ENCODE measurements at places on chromosomes 1 and 21.

GRCh38 chr1:82597649-82598048 lies 796.9 kb downstream of the ADGRL2 start:
- no peak for DNase-seq

DNA sequence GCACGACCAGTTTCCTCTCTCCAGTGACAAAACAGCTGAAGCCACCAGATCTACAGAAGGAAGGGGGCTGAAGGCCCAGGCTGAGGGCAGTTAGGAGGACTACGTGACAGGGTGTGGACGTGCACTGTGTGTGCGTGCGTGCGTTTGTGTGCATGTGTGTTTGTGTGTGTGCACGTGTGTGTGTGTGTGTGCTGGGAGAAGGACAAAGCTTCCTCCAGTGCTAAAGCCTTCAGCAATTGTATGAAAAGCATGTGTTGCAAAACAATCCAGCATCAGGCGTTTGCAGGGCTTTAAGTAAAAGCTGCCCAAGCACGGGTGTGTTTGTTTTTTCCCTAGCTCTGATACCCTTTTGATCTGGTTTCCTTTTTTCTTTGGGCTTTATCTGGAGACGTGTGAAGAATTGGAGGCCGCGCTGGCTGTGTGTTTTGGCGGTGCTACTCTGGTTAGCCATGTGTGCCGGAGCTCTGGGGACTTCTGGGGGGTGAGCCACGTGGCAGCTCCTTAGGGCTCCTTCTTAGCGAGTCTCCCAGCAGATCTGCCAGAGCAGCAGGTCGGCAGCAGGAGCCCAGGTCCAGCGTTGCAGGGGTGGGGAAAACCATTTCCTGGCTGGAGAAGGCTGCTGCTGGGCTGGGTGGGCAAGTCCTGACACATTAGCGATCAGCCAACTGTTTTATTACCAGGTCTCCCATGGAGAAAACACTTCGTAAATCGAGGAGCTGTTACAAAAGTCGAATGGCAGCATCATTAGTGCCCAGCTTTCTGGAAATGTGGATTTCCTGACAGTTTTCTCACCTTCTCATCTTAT lies 73.4 kb downstream of the UCK2 start:
- DNase-seq, result no peak

DNA sequence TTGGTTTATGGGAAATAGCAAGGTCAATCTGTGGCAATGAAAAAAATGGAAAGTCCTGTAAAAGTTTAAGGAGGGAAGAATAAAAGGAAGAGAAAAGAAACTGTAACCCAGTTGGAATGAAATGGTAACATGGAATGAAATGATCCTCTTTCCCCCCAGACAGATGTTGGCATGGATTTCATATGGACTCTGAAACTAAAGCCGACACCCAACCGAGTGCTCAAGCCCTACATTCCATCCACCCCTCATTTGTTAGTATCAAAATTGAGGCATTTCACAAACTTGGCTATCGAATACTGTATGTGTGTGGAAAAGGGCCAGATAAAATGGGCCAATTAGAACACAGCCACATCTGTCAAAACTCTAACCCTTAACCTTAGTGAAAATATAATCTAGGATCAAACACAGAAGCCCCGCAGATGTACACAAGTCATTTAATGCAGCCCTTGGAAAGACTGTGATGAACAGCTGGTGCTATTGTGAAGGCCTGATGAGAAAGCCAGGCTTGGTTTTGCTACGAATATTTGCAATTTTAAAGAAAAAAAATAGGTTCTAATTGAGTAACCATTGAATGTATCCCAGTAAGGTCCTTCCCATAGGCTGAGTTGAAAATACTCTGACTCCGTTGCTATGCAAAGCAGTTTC lies 72.6 kb upstream of the RGL1 start:
- DNase-seq, result no peak

DNA sequence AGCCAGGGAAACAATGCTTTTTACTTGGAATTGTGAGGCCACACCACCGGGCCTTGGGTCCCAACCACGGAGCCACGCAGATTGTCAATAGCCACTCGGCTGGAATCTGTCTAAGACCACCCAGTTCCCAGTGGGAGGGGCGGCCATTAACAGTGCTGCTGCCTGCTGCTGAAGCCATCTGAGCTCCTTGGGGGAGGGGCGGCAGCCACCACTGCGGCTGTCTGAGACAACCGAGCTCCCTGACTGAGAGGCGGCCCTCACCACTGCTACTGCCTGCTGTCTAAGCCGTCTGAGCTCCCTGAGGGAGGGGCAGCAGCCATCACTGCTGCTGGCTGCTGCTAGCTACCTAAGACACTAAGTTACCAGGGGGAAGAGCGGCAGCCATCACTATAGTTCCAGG lies 64.3 kb downstream of the DMRTA2 start:
- DNase-seq, result no peak

DNA sequence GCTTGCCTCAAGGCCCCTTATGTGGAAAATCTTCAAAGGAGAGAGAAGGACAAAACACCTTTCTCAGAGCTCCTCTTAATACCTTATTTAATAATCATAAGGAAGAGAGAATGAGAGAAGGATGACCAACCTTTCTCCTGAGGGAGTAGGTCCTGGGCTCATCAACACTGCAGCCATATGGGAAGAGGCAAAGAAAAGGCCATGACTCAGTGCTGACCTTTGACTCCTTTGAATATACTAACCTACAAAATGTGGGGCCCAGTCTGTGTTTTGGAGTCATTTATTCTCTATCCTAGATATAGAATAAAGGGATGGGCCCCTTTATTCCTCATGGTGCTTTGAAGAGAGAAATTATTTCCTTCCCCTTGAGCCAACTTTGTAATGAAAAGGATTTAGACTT lies 38.3 kb downstream of the CAMSAP2 start:
- no peak for DNase-seq

- no peak for DNase-seq
These were observed 7.2 kb upstream of the SLX9 start for GRCh38 chr21:44932408-44933181.

GRCh38 chr1:152110860-152111514 lies 4.3 kb downstream of the TCHH start:
- DNase-seq, result peak; percentile 38

GRCh38 chr21:23861911-23862504 lies 1745.3 kb downstream of the MRPL39 start:
- no peak for DNase-seq

GRCh38 chr1:4416189-4416588 lies 238.2 kb upstream of the AJAP1 start:
- DNase-seq, result no peak

DNA sequence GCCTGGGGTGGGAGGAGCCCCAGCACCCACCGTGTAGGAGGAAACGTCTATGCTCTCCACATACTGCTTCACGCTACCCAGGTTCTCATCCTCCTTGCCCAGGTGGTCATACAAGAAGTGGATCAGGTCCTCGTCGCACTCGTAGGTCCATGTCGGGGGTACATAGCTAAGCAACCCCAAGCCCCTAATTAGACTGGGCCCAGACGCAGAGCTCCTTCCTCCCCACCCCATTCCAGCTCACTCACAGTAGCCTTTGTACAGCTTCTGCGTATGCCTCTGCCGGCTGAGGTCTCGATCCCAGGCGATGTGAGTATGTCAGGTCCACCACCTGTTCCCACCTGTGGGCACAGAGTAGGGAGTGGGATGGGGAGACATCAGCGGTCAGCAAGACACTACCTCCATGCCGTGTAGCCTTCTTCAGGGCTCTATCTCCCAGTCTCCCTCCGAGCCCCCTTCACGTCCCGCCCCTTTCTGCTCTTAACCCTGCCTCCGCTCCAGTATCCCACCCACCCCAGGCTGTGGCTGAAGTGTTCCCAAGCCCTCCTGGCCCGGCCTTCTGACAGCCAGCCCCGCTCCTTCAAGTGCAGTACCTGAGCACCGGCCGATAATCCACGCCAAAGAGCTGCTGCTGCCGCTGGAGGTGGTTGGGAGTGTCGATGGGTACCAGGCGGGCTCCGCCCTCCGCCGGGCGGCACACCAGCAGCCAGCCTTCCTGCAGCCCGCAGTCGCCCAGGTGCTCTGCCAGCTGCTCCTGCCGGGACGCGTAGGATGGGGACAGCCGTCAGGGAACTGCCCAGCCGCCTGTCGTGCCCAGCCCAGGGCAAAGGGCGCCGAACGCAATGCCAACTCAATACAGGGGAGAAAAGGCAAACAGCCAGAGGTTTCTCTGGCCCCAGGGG lies 919 bp downstream of the HECTD3 start:
- peak; percentile 16 for DNase-seq

DNA sequence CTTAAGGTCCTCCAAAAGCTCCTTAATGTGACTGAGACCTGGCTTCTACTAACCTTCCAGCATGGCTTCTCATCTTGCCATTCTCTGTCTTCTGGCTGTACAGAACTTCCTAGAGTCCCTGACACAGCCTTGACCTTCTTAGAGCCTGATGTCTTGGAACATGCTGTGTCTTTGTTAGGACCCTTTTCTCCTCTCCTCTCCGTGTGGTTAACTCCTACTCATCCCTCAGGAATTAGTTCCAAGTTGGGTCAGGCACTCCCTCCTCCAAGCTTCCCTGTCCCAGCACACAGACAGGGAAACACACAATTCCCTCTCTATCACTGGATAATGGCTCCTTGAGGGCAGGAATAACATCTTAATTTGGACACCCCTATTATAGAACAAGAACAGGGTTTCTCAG lies 275.4 kb upstream of the USP24 start:
- no peak for DNase-seq

DNA sequence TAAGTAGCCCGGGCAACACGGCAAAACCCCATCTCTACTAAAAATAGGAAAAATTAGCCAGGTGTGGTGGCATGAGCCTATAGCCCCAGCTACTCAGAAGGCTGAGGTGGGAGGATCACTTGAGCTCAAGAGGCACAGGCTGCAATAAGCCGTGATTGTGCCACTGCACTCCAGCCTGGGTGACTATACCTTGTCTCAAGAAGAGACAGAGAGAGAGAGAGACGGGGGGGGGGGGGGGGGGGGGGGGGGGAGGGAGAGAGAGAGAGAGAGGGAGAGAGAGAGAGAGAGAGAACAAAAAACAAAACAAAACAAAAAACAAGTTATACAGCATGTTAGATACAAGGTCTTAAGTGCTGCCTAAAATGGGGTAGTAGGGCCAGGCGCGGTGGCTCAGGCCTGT lies 77.8 kb upstream of the ZNF281 start:
- DNase-seq, result no peak

DNA sequence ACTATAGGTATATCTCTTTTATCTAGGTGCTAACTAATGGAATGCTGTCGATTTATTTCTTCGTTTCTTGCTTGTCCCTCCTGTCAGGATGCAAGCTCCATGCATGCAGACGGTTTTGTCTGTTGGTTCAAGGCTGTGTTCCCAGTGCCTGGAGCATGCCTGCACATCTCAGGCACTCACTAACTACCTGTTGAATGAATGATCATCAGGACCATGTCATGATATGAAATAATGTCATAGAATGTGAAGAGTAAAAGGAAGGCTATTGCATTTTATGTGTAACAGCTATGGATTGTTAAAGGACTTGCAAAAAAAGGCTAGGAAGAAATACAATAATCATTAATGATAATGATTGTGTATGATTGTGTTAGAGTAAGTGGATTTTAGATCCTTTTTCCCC lies 4.2 kb downstream of the GPR25 start:
- no peak for DNase-seq

- peak; percentile 82 for DNase-seq
These were observed 6.6 kb downstream of the HEYL start for GRCh38 chr1:39632682-39633417.

DNA sequence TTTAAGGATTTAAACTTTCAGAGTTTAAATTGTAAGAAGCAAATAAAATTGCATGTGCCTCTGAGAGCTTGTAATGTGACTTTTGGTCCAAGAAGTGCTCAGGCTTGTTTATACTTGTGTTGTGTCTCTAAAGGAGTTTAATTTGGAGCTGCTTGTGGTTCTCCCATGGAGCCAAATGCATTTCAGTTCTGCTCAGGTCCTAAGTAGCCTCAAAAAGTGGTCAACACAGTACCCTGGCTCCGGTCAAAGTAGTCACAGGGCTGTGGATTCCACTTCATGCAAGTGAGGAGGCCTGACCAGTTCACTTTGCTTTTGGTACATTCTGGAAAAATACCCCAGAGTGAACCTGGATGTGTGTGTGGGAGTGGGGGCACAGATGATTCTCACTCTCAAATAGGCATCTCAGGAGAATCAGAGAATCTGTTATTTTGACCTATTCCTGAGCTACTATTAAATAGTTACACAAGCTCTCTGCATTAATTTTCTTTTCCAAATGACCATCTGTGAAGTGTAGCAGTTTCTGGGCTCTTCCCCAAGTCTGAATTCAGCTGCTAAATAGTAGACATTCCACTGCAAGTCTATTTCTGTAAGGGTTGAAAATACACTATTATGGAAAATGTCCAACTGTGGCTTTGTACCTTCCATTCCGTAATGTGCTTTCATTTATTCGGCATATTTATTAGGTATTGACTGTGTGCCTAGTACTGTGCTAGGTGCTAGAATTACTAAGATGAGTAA lies 31.7 kb upstream of the AGO1 start:
- no peak for DNase-seq

- DNase-seq, result peak; percentile 73
These were observed 126.7 kb upstream of the CACHD1 start for GRCh38 chr1:64343105-64343822.

DNA sequence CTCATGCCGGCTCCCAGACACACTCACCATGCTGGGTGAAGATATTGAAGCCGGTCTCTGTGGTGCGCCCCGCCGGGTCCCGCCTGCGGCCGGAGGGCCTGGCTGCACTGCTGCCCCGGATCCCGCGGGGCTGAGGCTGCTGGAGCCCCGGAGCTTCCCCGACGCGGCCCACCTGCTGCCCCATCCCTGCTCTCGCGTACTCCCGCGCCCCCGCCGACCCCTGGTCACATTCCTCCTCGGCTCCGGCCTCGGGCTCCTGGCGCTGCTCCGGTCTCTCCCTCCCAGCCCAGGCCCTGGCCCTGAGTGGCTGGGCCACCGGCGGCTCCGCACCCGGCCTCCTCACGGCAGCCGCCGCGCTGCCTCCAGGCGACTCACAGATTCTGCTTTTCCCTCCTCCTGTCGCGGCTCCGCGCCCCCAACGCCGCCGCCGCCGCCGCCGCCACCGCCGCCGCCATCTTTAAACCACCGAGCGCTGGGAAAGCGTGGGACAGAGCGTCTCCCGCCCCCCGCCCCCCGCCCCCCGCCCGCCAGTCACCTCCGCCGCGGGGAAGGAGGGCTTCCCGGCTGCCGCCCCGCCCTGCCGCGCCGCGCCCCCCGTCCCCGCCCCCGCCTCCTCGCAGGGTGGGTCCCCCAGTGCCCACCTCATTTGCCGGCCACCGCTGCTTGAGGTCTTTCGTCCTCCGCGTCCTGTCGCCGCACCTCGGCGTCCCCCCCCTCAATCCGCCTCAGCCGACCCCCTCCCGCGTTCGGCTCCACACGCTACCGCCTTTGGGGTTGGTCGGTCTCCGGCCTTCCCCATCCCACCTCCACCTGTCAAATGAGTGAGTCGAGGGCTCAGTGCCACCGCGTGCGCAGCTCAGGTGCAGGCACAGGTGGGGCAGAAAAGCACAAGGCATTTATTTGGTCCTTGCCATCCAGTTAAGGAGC lies at the start of gene ABL2:
Gene ABL2, minus strand, starts transcription at position 464 of the 927 bp plus-strand sequence. Its CDS starts 280 bp downstream, at position 184.
- no peak for DNase-seq

DNA sequence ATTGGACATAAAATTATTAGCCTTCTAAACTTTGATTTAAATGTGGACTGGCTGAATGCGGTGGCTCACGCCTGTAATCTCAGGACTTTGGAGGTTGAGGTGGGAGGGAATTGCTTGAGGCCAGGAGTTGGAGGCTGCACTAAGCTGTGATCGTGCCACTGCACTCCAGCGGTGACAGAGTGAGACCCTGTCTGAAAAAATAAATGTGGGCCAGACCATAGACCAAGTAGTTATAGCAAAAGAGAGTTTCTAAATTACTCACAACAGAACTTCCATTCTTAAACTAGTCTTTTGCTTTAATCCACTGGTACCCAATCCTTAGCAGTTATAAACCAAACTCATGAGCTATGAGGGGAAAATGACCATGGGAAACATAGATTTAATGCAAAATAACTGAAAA lies 35.2 kb downstream of the RAP1A start:
- no peak for DNase-seq

GRCh38 chr1:230854423-230854822 lies 13.9 kb downstream of the C1orf198 start:
- no peak for DNase-seq

Measured in NCI-H748 treated with DMSO at 0.1 percent for 48 hours (cell line).